Smooth muscle cell of the brain vasculature (primary cell): ENCODE measurements at places on chromosomes 1 and 21.

DNA sequence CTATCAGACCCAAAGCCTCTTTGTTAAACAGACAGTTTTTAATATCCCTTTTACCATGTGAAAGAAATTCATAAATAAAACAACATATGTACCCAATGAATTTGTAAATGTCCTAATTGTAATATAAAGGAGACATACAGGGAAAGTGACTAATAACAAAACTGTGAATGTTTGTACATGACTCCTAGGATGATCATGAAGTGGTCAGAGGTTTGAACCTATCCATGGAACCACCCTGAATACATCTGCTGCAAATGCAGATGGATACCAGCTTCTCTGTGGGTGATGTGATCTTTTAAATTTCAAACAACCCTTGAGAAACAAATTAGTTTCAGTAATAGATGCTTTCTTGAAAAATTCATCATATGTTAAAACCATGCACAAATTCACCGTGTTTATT is 16.7 kb upstream of the ACBD3 start:
- no peak for DNase-seq

GRCh38 chr21:15421947-15422346 is 307.8 kb upstream of the USP25 start:
- DNase-seq: no peak

GRCh38 chr1:9352377-9353134 is 59.9 kb downstream of the SPSB1 start:
- no peak for DNase-seq

DNA sequence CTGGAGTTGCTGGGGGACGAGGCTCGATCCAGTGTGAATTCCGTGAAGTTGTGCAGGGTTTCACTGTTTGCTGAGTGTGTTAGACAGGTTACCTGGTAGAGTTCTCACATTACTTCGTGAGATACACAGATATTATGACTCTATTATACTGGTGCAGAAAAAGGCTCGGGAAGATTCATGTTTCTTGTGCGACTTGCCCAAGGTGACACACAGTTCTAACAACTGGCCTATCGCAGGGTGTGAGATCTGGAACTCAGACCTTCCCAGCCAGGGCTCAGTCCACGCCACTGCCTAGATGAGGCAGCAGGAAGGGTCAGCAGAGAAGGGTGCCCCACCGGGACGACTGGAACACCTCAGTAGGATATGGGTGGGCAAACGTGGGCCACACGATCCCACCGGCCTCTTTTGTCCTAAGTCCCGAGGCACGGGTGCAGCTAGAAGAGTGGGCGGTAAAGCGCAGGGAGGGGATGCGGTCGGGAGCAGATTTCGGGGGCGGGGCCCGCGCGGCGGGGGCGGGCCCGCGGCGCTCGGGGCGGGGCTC is 296 bp upstream of the RNPEP start:
- DNase-seq: no peak

GRCh38 chr1:183656355-183656754 is 3.2 kb upstream of the APOBEC4 start:
- DNase-seq: no peak
